HTR-8/SVneo (cell line): ENCODE measurements at places on chromosomes 12 and 14.

DNA sequence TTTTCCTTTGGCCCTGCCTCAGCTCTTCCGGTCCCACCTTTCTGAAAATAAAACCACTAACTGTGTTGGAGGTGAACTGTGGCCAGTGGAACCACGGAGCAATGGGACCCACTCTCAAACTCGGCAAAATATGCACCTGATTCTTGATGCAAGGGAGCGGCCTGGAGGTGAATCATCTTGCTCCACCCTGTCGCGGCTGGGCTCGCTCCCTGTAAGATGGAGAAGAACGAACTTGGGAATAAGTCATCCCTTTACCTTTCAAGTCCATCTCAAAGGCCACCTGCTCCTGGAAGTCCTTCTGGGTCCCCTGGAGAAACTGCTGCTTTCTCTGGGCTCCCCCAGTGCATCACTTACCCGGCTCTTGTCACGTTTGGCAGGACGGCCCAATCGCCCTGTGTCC lies 309.9 kb downstream of the BCL11B start:
- DNase-seq: no peak

DNA sequence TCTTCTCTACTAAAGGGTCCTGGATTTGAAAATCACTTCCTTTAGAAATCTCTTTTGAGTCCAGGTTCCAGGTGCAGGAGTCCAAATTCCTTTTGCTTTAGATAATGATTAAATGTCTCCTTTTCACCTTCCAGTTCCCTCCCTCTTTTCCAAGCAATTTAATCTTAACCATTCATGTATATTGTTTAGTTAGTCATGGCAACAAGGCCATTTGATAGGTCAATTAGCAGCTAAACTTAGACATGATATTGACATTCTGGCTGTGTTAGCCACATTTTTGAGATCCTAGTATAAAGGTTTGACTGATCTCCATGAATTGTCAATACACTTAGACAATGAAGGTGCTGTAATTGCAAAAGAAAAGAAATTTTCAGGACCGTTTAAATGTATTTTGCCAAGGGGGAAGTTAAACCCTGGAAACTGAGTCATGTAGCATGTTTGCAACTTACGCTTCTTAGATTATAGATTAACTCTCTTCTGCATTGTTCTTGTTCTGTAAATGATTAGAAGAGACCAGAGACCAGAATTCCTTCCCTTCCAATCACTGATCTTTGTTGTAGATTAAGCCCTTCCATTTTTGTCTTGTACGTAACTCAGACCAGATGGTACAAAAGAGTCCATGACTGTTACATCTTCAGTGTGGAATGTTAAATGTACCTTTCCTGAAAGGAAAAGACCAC lies 12.4 kb upstream of the C12orf75 start:
- no peak for DNase-seq

DNA sequence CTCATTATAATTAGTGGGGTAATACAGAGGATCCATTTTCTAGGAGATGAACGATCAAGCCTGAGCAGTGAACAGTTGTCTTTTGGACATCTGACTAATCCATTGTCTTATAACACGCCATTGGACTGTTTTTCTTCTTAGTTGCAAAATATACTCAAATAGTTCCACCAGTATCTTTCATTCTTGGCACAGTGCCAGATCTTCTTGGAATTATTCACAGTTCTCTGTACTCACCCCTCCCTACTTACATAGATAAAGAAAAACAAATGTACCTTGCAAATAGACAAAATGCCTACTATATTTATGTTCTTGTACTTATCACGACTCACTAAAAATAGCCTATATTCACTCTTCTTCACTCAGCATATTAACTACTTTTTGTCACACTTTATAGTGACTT lies 3.8 kb downstream of the CBLN3 start:
- no peak for DNase-seq

DNA sequence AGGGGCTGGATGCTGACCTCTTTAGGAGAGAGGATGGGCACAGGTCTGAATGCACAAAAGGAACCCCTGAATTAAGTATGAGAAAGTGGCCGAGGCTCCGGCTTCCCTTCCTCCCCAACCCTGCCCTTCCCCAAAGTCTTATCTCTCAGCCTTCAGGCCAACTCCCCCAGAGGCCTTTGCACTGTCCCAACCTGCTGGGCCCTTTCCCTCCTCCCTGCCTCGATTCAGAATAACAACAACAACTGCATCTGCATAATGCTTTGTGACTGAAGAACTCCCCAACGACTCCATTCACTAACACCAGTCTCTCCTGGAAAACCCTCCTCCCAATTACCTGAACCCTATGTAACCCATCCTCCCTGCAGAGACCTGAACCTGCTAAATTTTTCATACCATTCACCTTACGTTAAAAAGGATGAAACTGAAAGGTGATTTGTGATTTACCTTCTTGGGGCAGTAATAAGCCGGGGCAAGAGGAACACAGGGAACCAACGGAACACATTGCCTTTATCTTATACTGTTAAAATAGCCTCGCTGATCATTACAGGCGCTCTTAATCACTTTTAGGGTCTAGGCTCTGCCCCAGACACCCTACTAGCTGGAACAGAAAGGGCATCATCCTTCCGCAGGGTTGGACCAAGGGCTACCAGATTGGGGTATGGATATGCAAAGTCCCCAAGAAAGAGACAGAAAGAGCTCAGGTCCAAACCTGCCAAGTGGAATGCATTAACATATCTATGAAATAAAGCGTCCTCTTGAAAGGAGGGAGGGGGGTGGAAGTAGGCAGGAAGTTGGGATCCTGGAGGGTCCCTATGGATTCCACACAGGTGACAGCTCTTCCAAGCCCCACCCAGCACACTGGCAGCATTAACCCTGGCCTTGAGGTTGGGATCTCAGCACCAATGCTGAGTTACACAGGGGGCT lies 24.2 kb upstream of the FOXN3 start:
- no peak for DNase-seq

DNA sequence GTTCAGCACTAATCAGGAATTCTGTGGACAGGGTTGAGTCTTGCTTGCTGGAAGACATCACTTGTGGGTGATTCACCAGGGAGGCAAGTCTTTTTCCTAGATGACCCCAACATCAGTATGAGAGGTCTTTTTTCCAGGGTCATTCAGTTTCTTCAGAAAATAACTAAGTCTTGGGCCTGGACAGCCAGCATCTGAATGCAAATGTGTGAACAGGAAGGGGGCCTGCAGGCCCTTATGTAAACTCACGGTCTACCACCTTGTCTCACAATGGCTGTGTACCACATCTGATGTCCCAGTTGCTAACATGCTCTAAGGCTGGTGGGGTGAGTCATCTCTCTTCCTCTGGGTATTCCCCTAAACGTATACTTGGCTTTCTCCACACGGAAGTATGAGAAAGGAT lies 79.2 kb downstream of the HECTD4 start:
- peak; percentile 57 for DNase-seq

GRCh38 chr12:112347581-112347982 lies 34.6 kb downstream of the HECTD4 start:
- no peak for DNase-seq

DNA sequence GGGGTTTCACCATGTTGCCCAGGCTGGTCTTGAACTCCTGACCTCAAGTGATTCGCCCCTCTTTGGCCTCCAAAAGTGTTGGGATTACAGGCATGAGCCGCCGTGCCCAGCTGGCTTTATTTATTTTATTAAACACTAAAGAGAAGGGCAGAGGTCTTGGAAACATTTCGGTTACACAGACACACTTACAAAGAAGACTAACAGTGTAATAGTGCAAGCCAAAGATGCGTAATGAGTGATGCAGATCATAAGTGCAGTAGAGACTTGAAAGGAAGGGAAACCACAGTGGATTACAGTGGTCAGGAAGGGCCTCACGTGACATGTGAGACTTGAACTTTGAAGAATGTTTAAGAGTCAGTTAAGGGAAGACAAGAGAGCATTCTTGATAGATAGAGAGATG lies 33.9 kb upstream of the CDK17 start:
- DNase-seq: peak; percentile 47

GRCh38 chr12:86249276-86249675 lies 6.9 kb downstream of the MGAT4C start:
- DNase-seq: no peak

GRCh38 chr14:84273181-84273580 lies 1256.8 kb upstream of the FLRT2 start:
- DNase-seq: no peak

GRCh38 chr14:64405295-64405694 lies 17.1 kb downstream of the MTHFD1 start:
- DNase-seq: no peak

DNA sequence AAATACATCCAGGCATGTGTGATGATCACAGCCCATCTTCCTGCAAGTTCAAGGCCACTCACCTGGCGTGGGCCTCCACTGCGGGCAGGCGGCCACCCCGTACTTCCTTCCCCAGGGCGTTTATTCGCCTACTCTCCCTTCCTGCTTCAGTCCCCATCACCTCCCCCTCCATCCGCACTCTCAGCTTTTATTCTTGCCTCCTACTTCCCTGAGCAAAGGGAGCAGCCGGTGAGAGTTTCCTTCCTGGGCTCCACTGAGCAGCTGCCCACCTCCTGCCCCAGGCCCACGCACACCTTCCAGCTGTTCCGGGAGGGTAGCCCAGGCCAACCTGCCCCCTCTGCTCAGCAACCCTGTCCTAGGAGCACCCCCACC lies 4.1 kb downstream of the CYP46A1 start:
- no peak for DNase-seq

- DNase-seq: no peak
These were observed 834.9 kb downstream of the RPS29 start for GRCh38 chr14:48751293-48751692.

GRCh38 chr14:33918256-33918655 lies 32.6 kb downstream of the EGLN3 start:
- no peak for DNase-seq

DNA sequence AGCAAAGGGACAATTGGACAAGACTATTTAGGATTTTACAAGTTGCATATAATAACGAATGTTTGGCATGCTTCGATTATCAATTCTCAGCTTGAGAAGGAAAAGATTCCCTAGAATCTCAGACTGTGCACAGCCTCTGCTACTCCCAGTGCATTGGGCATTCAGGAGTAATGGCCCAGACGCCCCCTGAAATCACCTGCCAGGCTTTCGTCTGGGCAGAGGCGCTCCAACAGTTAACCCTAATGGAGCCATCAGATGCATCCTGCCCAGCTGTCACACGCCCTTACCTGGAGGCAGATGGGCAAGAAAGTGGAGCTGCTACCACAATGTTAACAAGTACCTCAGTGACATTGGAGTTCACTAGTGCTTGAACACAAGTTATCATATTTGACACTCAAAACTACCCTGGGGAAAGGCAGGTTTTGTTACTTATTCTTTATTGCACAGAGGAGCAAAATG lies 927 bp upstream of the LRP6 start:
- no peak for DNase-seq

DNA sequence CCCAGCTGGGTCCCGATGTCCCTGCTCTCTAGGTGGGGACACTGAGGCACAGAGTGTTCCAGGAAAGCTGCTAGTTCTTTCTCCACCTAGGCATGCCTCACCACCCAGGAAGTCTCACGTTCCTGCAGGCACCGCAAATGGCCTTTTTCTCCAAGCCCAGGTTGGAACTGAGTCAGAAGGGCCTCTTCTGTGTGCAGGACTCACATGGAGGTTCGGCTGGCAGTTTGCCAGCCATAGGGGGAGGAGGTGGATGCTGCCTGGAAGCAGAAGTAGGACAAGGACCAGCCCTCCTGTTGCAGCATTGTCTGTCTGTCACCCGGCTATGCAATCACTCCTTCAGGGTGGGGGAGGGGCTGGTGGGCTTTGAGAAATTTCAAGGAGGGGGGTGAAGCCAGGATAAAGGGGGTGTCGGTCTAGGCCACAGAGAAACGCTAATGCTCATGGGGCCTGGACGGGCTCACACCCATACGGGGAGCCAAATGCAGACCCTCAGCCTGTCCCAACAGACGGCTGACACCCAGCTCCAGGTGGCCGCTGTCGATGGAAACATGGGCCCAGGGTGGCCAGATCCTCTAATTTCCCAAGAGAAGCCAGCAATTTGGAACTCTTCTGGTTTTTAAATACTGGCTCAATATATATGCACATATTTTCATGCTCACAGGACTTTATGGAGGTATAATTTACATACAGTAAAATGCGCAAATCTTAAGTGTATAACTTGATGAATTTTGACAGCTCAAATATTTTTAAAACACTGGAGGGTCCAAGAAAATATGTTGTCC lies 120.5 kb downstream of the PHETA1 start:
- DNase-seq: no peak

DNA sequence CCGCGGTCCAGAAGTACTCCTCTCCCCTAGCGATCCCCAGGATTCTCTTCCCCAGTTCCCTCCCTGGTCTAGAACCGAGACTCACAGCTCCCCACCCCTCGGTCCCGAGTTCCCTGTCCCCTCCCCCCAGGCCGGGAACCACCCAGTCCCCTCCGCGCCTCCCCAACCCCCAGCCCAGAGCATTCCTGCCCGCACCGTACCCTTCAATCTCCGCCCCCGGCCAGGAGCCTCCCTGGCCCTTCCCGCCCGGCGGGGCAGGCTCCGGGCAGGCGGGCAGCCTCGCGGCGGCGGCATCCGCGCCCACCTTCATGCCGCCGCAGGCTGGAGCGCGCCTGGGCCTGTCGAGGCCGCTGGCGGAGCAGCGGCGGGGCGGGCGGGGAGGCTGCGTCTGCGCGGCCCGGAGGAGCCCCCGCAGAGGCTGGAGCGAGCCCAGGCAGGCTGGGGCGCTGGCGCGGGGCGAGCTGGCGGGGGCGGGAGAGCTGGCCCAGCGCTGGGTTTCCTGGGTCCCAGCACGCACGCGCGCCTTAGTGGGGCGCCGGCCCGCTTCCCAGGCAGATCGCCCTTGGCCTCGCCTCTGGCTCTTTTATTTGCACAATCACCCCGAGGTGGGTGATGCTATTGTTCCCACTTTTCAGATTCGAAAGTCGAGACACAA lies 22.2 kb upstream of the GPR132 start:
- DNase-seq: peak; percentile 63

DNA sequence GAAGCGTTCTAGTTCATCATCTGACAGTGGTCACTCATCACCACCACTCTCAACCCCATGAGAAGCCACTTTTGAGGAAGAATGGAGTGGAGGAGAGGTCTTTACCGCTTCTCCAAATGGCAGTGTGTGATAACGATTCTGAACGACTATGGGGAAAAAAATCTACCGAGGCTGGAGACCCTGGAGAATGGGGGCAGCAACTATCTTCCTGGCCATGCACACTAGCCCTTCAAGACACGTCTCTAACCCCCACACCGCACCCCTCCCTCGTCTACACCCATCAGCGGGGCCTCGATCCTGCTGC lies 365 bp downstream of the ING4 start:
- DNase-seq: peak; percentile 72

- DNase-seq: no peak
These were observed 2.6 kb downstream of the TSPAN8 start for GRCh38 chr12:71155225-71155624.

- peak; percentile 5 for DNase-seq
These were observed 813 bp downstream of the TWF1 start for GRCh38 chr12:43805149-43805859.
